MG63 (cell line): ENCODE measurements at places on chromosomes 7 and 10. TPM values are rescaled to one million over a fixed set of nuclear protein-coding genes. Genes with fewer than 3 reads are reported as not detected.

HHEX gene
- 4.2 and 9.6 TPM in 2 replicates for total RNA-seq

PNLIPRP1 gene
- total RNA-seq = not detected in 2 replicates

GIMAP5 gene
- not detected in 2 replicates for total RNA-seq

SPOCK2 gene
- total RNA-seq = not detected in 2 replicates

CRYGN gene
- total RNA-seq = not detected in 2 replicates

DNA sequence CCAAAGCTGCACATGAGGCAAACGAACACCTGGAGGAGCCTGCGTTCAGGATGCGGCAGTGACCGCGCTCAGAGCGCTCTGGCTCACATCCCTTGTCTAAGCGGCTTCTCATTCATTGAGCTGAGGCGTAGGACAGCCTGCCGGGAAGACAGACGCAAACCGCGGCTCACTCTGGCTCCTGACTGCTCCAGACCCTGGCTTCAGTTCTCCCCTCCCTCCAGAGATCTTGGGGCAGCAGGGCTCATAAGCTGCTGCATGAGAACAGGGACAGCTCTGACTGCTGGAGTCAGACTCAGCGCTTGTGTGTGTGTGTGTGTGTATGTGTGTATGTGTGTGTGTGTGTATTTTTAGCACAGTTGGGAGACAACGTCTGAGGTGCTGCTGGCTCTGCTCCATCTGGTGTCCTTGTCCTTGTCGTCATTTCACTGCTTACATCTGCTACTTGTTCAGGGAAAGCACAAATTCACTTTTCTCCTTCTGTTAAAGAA, 15.8 kb upstream of the LYZL2 start:
- DNase-seq = peak; percentile 26

DNA sequence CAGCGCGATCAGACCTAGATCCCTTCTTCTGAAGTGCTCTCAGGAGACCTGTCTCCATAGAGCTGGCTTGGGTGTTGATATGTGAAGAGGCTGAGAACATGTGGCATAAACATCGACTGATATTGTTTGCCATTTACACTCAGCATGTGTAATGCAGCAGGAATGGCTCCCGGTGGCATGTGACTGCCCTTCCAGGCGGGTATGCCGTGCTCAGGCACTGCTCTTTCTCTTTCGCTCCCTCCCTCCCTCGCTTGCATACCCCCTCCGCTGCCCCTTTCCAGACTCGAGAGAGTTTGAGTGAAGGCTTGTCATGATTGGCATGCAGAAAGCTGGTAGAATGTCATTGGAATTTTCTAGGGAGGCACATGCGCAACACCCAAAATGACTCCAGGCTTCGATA, 107.3 kb upstream of the PDCD4 start:
- no peak for DNase-seq

DNA sequence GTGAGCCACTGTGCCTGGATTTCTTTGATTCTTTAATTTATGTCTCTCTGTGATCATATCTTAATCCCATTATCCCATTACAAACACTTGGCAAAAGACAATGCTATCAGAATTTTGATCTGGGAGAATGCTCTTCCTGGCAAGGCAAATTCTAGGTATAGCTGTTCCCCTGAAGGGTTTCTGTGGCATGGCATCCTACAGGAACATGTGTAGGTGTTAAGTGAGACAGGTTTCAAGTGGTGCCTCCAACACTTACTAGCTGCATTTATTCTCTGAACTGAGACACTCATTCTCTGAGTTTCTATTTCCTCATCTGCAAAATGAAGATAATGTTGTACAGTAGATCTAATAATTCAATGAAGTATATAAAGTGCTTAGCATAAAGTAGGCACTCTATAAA, 87.1 kb upstream of the CTTNBP2 start:
- DNase-seq = no peak

GRCh38 chr10:43141421-43141820, 3.2 kb downstream of the CSGALNACT2 start:
- DNase-seq = no peak

DNA sequence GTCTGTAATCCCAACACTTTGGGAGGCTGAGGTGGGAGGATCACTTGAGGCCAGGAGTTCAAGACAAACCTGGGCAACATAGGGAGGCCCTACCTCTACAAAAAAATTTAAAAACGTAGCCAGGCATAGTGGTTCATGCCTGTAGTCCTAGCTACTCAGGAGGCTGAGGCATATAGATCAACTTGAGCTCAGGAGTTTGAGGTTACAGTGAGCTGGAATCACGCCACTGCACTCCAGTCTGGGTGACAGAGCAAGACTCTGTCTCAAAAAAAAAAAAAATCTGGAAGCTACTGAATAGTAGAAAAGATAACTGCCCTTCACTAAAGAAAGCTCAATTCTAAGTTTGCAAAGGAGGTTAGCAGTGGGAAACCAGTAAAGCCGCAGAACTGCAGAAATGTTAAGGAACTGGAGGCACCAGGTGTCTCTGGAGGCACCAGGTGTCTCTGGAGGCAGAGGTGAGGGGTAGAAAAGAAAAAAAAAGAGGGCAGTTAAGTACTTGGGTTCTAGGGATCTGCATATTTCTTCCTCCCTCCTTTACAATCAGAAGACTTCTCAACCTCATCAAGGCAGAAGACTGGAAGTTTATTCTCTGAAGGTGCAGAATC, 56.5 kb downstream of the RNLS start:
- peak; percentile 0 for DNase-seq

DNA sequence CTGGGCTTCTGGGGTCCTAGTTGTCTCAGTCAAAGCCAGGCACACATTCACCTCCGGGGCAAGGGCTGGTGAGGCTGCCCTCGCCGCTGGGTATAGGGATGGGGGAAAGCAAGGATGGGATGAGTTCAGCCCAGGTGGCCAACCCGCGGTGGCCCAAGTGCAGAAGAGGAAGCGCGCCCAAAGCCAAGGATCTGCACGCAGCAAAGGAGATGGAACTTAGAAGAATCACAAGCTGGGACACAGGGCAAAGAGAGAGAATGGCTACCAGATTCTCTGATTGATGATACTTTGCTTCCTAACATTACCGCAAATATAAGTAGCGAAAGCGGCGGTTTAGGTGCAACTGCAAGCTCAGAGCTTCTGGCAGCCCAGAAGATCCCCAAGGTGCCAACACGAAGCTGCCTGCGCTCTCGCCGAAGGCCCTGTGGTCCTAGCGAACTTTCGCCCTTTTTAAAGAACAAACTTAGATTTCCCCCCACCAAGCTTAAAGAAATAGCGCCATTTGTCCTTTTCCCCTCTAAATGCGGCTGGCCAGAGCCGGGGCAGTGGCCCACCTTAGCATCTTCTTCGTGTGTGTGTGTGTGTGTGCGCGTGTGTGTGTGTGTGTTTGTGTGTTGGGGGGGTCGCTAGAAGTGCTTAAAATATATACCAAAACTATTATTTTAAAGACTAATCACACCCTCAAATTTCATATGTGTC, 927 bp upstream of the MKX start:
- DNase-seq = no peak

- peak; percentile 3 for DNase-seq
Observed at GRCh38 chr10:110016039-110016438, 8.3 kb downstream of the ADD3 start.

DNA sequence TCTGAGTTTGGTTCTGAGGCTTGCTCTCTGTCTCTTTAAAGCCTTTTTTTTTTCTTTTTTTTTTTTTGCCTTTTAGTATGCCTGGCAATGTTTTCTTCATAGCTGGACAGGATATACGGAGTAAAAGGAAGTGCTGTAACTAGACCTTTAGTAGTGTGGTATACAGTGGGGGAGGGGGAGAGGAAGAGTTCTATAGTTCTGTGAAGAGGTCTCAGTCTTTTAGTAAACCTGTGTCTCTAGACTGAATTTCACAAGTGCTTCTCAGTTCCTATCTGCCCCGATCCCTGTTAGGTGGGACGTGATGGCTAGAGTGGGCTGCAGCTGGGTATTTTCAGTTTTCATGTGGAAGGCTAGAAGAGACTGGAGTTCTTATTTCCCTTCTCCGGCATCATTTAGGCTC, 3.1 kb upstream of the ABCC2 start:
- no peak for DNase-seq

DNA sequence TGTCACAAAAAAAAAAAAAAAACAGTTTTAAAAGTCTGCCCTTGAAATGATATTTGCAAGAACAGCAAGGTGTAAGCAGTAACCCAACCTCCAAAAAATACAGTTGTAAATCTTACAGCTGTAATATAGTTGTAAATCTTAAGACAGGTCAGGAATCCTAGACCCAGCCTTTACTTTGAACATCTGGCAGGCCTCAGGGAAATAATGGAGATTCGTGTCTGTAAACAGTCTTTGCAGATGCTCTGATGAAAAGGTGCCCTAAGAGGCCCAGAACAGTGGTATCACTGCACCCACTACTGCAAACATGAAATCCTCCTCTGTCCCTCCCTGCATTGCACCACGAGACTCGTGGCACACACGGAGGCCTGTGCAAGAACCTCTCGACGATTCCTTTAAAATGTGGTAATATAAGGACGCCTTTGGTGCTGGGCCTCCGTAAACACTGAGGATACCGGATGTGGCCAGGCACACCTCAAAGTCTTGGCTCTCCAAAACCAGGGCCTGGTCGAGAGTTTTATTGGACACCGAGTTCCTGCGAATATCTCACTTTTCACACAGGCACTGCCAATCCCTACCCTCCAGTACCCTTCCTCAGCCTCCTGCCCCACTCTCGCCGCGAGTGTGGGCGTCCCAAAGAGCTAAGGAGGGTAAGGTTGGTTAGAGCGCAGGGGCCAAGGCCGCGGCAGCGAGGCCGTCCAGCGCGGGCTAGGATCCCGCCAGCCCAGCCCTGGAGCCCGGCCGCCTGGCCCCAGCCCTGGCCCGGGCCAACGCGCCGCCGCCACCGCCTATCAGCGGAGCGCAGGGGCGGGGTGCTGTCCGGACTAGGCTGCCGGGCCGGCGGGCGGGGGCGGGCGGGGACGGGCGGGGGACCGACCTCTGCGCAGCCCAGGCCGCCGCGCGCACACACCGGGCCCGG, at the start of gene REEP3:
TSS of gene REEP3 (plus strand) at position 902 of the 916 bp plus-strand sequence. CDS start 145 bp downstream, outside the sequence.
- DNase-seq = peak; percentile 77

GRCh38 chr10:51699145-51699474, 285 bp downstream of the CSTF2T start:
- no peak for DNase-seq

- DNase-seq = peak; percentile 59
Observed at GRCh38 chr7:6637544-6638229, 569 bp downstream of the ZNF316 start.

DNA sequence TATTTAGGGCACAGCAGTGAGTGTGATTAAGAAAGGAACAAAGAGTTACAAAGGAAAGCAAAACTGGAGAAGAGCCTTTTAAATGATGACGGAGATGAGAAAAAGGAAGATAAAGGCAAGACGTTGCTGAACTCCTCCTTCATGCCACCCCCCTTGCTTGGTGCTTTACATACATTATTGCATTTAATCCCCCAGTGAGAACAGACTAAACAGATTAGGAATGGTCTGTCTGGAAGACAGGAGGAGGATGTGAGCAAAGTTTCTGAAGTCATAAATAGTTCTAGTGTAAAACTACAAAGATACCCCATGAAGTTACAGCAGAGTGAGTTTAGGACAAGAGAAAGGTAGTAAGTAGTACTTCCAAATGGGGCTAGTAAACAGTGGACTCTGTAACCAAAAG, 113.5 kb downstream of the PLCE1 start:
- no peak for DNase-seq

DNA sequence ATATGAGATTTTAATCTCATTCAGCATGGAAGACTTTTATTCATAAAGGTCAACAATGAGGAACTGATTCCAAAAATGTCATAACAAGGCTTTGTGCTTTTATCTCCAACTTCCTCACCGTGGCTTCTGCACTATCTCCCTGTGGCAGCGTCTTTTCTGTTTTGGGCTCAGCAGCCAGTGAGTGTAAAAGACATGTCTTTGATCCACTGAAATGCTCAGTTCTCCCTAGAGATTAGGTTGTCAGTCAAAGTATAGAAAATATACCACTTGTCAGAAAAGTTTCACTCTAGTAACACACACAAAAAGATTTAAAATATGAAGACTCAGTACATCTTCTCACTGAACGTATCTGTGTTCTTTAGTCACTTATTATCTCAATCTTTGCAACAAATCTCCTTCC, 901.8 kb upstream of the ZWINT start:
- DNase-seq = no peak

- DNase-seq = no peak
Observed at GRCh38 chr10:2924431-2924830, 142.9 kb upstream of the PFKP start.

GRCh38 chr7:155993420-155994278, 181.4 kb upstream of the SHH start:
- DNase-seq = no peak

- DNase-seq = no peak
Observed at GRCh38 chr10:47457528-47457820, 26.4 kb downstream of the ANXA8 start.
